ENCODE measurements at places on chromosomes 1 and 21. TPM values are rescaled to one million over a fixed set of nuclear protein-coding genes. Genes with fewer than 3 reads are reported as not detected.

GRCh38 chr1:58000116-58000515 is 546.4 kb downstream of the OMA1 start:
- DNase-seq = no peak

DNA sequence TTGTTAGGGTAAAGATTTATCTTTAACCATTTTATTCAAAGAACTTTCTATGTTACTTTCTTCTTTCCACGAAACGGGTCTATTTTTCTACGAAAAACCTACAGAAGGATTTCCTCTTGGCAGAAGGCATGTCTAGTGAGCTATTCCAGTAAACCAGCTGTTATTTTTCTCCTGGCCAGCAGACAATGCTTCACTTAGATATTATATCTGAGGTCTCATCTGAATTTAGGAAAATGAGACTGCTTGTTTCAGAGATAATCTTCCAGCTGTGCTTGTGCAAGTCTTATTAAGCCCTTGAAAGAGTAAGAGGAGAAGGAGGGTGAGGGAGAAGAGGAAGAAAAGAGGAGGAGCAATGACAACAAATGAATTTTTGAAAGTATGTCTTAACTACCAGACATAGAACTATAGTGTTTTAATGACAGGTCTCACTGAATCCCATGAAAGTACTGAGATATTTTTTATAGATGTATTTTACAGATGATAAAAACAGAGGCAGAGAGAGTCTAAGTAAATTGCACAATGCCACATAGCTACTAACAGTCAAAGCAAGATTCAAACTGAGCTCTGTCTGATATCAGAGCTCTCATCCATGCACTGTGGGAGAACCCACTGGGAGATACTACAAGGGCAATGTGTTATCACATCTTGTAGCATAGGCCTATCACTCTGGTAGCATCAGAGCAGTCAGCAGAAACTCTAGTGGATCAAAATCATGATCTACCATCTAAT is 54.6 kb upstream of the SAMSN1 start:
- DNase-seq = no peak

DAB1 gene
- 45.4 TPM for total RNA-seq

GRCh38 chr1:225366018-225366417 is 61.8 kb downstream of the LBR start:
- no peak for DNase-seq

DNA sequence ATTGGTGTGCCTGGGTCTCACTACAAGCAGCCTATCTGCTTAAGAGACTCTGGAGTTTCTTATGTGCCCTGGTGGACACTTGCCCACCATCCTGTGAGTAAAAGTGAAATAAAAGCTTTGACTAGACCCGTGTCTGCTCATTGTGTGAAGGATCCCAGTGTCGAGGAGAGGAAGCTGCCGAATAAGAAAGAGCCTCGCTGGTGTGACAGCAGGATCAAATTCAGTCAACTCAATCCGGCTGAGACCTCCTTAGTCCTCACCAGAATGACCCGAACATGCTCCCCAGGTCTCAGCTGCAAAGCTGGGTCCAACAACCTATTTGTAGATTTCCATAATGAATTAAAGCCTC is 14.8 kb downstream of the CD2 start:
- no peak for DNase-seq

Measured in occipital lobe (tissue), 3 donors.